Hippocampal formation (tissue), 2 donors: ENCODE measurements at places on chromosomes 2 and 18.

- DNase-seq, result no peak
Measured at GRCh38 chr2:215579809-215580208, 143.9 kb upstream of the FN1 start.

- DNase-seq, result no peak
Measured at GRCh38 chr2:30400151-30400954, 46.7 kb upstream of the LCLAT1 start.

GRCh38 chr18:13810950-13811485 is 12.9 kb upstream of the MC5R start:
- DNase-seq, result no peak

GRCh38 chr18:8620845-8621244 is 11.6 kb downstream of the RAB12 start:
- DNase-seq, result no peak

GRCh38 chr2:68946117-68946516 is 6.6 kb downstream of the GKN2 start:
- no peak for DNase-seq
